ENCODE measurements at places on chromosomes 7 and 10.
A peak's percentile ranks its signal among the peaks of the same experiment; 100 is the strongest.

GRCh38 chr10:74973741-74974392 is 137.6 kb upstream of the SAMD8 start:
- no peak for DNase-seq

DNA sequence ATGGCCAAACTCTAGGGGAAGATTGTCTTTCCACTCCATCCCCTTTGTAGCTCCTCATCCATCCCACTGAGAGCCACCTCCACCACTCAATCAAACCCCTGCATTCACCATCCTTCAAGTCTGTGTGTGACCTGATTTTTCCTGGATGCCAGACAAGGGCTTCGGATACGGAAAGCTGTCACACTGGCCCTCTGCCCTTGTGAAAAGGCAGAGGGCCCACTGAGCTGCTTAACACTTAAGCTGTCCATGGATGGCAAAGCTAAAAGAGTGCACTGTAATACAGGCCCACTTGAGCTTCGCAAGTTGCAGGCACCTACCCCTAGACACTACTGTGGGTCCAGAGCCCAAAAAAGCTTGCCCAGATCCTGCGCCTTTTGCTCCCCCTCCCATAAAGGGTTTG is 237.2 kb downstream of the MAGI2 start:
- DNase-seq, result no peak

DNA sequence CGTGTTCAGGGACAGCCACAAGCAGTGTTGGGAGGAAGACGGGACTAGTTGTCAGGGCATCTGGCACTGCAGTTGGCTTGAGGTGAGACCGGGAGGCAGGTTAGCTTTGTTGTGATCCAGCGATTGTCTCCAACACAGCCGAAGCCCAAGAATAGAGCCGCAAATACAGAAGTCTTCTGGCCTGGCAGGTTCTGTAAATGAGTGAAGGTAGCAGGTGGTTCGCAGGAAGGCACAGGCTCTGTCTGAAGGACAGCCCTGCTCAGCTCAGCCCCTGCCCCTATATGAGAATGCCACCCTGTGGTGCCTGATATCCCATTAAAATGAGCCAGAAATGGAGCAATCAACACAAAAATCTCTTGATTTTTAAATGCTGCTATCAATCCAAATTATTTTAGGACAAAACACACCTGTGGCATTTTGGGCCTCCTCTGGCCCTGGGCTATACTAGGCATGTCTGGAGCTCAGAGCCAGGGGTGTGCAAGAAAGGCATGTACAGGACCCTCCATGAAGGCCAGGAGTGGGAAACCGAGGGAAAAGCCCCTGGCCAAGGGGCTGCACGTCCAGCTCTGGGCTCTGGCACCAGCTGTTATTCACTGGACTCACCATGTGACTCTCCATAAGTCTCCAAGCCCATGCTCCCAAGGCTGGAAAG is 11.2 kb upstream of the C10orf71 start:
- DNase-seq, result no peak

- DNase-seq, result no peak
Observed at GRCh38 chr7:26735976-26736600, 128.3 kb downstream of the SKAP2 start.

GRCh38 chr7:103143868-103144267 is 5.0 kb downstream of the NAPEPLD start:
- DNase-seq, result no peak

DNA sequence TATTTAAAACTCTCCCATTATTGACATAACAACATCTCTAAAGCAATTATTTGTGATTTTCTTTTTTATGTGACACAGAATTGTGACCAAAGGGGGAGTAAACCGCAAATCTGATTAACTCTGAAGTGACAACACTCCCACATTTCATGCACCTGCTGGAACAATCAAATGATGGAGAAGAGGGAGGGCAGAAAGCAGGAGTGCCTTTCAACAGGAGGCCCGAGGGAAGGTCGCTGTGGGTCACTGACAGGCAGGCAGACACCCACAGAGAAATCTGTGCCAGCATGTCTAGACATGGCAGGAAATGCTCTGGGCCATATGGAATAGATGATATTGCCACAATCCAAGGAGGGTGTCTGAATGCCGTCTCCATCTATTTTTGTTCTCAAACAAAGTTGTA is 247.3 kb downstream of the DOCK4 start:
- DNase-seq, result no peak

- peak; percentile 80 for DNase-seq
Observed at GRCh38 chr10:12243864-12244620, 48.1 kb downstream of the CDC123 start.

GRCh38 chr10:67936416-67936815 is 52.0 kb downstream of the SIRT1 start:
- no peak for DNase-seq

GRCh38 chr7:130021105-130021834 is 29.9 kb downstream of the ZC3HC1 start:
- no peak for DNase-seq

DNA sequence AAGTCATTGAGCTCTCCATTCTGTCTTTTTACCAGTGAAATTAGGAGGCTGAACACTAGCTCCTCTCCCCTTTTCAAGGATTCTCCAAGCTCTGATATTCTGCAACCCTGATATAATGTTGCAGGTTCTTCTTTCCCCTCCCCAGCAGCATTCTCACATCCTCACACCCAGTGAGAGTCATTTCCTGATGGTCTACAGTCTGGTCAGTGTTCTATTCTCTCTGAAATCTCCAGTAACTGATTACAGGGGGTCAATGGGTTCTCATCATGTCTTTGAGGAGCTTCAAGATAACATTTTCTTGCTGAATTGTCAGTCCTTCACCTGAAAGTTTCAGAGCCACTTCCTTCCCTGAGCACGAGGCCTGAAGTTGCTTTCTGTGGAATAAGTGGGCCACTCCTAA is 299.4 kb downstream of the PTEN start:
- no peak for DNase-seq

- DNase-seq, result no peak
Observed at GRCh38 chr10:4246881-4247358, 461.9 kb upstream of the KLF6 start.

- DNase-seq, result no peak
Observed at GRCh38 chr10:55410415-55410885, 609.4 kb upstream of the PCDH15 start.

GRCh38 chr7:153044981-153045380 is 285.4 kb downstream of the ACTR3B start:
- DNase-seq, result no peak

DNA sequence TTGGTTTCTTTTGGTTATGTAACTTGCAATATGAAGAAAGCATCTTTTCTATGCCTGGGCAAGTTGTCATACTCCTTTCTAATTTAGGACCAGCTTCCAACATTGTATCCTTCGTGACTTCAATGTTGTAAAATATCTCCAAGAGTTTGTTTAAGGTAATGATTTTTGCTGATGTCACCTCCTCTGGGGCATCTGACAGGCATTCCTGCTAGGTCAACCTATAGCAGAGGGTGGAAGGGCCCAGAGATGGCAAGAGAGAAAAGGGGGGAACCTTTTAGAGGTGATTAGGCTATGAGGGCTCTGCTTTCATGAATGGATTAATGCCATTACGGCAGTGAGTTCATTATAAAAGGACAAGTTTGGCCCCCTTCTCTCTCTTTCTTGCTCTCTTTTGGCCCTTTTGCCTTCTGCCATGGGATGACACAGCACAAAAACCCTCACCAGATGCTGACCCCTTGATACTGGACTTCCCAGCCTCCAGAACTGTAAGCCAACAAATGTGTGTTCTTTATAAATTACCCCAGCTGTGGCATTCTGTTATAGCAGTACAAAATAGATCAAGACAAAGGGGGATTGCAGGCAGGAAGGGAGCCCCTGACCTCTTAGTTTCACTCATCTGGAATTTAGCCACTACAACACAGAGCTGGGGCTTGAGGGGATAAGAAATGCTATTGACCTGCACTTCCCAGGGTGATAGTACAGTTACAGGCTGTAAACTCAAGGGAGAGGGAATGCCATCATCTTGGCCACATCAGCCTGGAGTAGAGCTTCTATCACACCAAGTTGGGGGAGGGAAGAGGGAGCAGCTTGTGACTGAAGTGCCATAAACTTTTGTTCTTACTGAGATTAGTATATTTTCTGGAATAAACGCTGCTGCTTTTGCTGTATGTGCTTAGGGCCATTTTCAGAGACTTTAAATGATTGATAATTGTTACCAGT is 195.9 kb downstream of the CFTR start:
- DNase-seq, result no peak

DNA sequence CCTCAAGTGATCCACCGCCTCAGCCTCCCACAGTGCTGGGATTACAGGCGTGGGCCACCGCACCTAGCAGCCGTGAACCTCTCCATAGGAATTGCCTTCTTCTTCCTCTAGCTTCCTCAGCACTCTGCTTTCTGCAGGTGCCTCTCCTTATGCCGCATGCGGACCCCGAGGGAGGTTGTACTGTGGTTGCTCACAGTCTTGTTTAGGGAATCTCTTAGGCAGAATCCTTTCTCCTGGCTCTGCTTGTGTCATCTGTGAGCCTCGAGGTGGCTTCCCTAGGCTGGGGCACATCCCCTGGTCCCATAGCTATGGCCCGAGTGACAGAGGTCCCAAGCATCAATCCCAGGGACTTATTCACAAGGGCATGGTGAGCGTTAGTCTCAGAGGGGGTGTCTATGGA is 33.2 kb upstream of the GIMAP8 start:
- DNase-seq, result no peak

DNA sequence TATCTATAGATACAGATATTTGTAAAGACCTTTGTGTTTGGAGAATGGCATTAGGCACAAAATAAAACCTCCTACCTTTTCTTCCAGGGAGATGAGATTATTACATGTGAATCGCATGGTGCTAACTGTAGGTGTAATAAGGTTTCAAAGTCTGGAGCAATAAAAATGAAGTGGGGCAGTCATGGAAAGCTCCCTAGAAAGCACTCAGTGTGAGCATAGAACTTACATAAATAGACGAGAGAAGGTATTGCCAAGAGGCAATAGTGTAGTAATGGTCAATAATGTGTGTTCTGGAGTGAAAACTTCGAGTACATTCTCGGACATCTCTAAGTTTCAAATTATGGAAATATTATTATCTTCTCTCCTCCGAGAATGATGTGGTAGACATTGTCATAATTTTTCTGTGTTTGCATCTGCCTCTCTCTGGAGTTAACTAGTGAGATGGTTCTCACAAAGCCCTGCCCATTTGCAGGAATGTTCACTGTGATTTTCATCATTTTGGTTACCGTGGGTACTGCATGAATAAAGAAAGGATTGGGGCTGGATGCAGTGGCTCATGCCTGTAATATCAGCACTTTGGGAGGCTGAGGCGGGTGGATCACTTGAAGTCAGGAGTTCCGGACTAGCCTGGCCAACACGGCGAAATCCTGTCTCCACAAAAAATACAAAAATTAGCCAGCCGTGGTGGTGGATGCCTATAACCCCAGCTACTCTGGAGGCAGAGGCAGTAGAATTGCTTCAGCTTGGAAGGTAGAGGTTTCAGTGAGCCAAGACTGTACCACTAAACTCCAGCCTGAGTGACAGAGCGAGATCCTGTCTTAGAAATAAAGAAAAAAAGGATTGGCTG is 10.6 kb downstream of the VIM start:
- DNase-seq, result no peak

DNA sequence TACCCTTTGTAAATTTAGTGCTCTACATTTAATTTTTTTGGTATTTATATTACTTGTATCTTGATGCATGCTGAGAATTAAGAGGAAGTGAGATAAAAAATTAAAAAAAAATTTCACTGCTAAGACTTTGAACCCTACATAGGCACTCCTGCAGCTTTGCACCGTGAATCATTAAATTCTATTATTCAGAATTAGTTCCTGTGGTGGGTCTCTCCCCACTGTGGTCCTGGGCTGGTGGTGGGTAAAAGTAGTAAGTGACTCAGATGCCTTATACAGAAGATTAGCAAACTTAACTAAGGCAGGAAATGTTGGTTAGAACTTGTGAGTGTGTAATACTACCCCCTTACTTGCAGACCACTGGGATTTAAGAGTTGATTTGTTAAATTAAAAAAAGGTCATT is 72.6 kb downstream of the AP3M1 start:
- no peak for DNase-seq

DNA sequence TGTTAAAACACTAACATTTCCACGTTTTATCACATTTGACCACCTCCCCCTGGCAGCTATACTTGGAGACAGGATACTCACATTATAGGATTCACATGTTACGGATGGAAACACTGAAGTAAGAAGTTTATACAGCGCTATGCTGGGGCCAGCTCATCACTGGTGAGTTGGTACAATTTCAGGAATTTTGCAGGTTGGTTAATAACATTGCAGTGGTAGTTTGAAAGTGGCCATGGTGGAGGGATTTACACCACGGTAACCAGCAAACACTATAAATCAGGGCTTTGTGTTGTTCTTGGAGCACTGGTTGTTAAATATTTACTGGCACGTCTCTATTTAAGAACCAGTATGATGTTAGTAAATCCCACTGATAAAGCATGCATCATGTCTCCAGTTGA is 174.0 kb downstream of the GFRA1 start:
- no peak for DNase-seq

DNA sequence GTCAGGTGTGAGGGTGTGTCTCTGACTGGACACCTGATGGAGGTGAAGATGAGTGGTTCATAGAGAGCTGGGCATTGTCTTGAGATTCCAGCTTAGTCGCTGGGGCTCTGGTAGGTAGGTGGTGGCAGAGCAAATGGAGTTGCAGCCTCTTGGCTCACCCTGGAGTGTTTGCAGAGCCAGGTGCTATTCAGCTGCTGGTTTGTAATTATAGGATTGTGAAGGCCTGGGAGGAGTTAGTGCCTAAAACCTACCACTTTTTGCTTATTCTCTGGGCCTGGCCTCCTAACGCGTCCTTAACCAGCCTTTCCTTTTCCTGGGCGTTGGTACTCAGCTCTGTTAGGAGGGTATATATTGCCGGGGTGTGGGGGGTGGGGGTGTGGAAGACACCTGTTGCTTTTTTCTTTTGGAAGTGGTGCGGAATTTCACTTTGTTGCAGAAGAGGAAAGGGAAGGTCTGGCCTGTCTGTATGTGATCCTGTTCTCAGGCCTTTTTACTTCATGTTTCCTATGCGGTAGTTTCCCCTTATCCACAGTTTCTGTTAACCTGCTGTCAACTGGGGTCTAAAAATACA is 3.2 kb downstream of the PPRC1 start:
- DNase-seq, result no peak

GRCh38 chr10:59382831-59383295 is 20.5 kb upstream of the FAM13C start:
- no peak for DNase-seq

Measured in germinal center (tissue), 1 donor.